Activated gamma-delta T cell treated with anti-CD3 and anti-CD28 coated beads, Interleukin-2, amount 50 U/mL, for 16 hours (primary cell): ENCODE measurements at places on chromosomes 4 and X.

DNA sequence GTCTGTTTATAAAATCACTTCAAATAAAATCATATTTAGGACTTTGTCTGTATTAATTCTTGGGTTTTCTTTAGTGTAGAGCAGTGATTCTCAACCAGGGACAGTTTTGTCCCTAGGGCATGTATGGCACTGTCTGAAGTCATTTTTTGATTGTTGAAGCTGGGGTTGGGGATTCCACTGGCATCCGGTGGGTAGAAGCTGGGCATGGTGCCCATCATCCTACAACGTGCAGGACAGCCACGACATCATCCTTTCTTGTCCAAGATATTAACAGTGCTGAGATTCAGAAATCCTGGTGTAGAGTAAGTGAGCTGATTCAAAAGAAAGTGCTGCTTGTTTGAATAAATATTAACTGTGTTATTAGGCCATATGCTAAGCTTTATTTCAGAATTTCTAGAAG lies 28.6 kb downstream of the DCLK2 start:
- no peak for DNase-seq

GRCh38 chrX:139475432-139475831 lies 55.1 kb upstream of the F9 start:
- DNase-seq, result no peak

- no peak for DNase-seq
Observed at GRCh38 chr4:8848507-8849265, 23.0 kb downstream of the HMX1 start.

GRCh38 chrX:80876877-80877276 lies 67.2 kb upstream of the BRWD3 start:
- DNase-seq, result no peak

- DNase-seq, result no peak
Observed at GRCh38 chr4:162977788-162978187, 188.9 kb downstream of the NAF1 start.

GRCh38 chr4:155304375-155304774 lies 72.4 kb downstream of the MAP9 start:
- no peak for DNase-seq

- no peak for DNase-seq
Observed at GRCh38 chr4:114864060-114864459, 249.4 kb downstream of the NDST4 start.

- DNase-seq, result no peak
Observed at GRCh38 chr4:7195546-7196287, 3.4 kb downstream of the SORCS2 start.

GRCh38 chrX:48083706-48084105 lies 12.3 kb upstream of the ZNF630 start:
- no peak for DNase-seq

- no peak for DNase-seq
Observed at GRCh38 chrX:816411-816810, 185.8 kb downstream of the SHOX start.

GRCh38 chrX:53379747-53380146 lies 42.7 kb downstream of the SMC1A start:
- DNase-seq, result no peak

DNA sequence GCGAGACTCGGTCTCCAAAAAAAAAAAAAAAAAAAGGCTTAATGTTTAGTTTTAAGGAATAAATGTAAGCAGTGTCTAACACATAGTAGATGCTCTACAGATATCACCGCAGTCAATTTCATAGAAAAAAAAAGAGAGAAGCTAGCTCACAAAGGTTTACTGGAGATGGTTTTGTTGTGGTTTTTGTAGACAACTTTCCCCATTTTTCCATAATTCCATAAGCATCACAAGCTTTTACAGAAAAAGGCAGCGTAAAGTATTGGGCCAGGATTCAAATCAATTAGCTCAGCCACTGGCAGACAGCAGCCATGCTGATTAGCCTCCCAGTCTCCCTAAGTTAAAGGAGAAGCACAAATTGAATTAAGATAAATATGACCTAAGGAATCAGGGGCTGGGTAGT lies 1.5 kb downstream of the GRSF1 start:
- DNase-seq, result no peak

GRCh38 chr4:173212379-173212778 lies 43.8 kb downstream of the GALNT7 start:
- DNase-seq, result no peak

- no peak for DNase-seq
Observed at GRCh38 chr4:19832411-19832810, 419.3 kb upstream of the SLIT2 start.

GRCh38 chr4:48854982-48855381 lies 24.1 kb downstream of the OCIAD1 start:
- DNase-seq, result no peak

DNA sequence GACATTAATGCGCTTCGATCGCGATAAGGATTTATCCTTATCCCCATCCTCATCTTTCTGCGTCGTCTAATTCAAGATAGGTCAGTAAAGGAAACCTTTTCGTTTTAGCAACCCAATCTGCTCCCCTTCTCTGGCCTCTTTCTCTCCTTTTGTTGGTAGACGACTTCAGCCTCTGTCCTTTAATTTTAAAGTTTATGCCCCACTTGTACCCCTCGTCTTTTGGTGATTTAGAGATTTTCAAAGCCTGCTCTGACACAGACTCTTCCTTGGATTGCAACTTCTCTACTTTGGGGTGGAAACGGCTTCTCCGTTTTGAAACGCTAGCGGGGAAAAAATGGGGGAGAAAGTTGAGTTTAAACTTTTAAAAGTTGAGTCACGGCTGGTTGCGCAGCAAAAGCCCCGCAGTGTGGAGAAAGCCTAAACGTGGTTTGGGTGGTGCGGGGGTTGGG lies 528 bp upstream of the FGF2 start:
- no peak for DNase-seq

- DNase-seq, result no peak
Observed at GRCh38 chrX:13419276-13419675, 99.4 kb upstream of the ATXN3L start.

- DNase-seq, result no peak
Observed at GRCh38 chr4:6566391-6567190, 8.4 kb upstream of the MAN2B2 start.

- DNase-seq, result no peak
Observed at GRCh38 chr4:125961626-125962025, 646.9 kb downstream of the FAT4 start.

DNA sequence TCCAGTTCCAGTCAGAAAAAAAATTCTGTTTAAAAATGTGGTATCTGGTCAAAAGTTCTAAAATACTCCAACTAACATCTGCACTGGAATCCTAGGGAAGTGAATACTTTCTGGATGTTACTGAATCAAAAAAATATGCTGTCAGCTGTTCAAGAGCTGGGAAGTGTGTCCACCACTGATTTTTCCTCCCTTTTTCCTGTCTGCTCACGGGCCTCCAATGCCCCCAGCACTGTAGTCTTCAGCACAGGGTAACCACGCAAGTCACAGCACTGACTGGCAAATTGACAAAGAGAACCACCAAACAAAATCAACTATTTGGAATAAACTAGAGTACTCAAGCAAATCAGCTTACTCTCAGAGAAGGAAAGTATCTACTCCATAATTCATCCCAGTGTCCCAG lies 9.9 kb downstream of the VEGFC start:
- DNase-seq, result no peak

GRCh38 chr4:171042989-171043524 lies 770.1 kb upstream of the GALNTL6 start:
- DNase-seq, result no peak

DNA sequence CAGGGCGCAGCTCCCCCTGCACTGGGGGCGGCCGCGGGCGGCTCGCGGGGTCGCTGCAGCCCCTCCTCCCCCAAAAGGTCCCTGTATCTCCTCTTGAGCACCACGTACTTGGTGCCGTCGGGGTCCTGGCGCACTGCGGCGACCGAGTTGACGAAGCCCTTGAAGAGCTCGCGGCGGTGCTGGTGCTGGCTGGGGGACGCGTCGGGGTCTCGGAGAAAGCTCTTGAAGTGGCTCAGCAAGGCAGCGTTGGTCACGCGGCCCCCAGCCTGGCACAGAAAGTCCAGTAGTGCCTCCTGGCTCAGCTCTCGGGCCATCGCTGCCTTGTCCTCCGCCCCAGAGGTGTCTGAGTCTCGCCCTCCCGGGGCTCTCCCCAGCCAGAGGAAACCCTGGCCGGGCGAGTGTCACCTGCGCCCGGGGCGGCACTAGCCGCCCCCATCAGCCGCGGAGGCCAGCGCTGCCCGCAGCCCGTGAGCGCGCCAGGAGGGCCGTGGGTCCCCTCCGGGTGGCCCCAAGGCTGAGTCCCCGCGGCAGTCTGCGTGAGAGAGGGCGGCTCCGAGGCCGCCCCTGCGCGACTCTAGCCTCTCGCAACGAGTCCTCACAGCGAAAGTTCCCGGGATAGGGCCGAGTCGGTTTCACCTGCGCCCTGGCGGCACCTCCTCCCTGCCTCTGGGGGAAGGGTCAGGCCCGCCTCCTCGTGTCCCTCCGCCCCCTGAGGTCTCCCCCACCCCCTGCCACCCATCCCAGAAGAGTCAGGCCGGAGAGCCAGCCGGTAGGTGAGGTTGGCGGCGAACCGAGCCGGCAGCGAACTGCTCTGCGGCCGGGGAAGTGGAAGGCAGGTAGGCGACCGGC lies at the start of gene SOWAHB:
TSS of gene SOWAHB (minus strand) at position 609 of the 849 bp plus-strand sequence. CDS start at position 314, 295 bp downstream.
- no peak for DNase-seq

- DNase-seq, result no peak
Observed at GRCh38 chr4:153824501-153824900, 35.6 kb upstream of the SFRP2 start.

DNA sequence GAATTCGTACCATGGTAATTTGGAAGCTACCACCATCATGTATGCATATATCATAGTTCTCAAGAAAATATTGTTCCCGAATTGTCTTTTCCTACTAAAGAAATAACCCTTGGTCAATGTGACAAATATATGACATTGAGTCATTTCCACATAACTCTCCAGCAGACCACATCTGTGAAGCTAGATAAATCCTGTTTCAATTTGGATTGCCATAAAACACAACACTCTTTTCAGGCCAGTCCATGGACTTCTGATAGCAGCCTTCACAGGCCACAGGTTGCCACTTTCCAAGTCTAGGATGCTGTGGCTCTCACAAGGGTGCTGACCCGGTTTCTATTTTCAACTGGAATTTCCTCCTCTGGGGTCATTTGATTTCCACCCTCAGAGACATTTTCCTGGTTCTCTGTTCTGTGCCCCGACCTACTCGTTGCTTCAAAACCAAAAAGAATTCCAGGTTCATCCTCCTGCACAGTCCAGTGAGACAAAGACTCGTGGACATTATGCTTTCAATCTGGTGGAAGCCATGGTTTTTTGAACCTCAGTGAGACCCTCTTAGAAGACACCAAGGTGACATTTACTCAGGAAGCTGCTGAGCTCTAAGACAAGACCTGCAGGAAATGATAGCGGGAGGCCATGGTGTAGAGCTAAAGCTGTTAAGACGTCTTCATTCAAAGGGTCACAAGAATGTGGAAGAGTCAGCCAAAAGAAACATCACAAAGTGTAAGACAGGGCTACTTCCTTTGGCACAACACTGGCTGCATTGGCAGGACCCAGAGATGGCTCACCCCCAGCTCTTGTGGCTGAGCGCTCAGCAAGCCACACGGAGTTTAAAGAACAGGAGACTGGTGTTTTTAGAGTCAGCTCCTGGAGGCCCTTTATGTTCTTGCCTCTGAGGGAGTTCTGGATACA lies 119.8 kb downstream of the AMELX start:
- DNase-seq, result no peak

DNA sequence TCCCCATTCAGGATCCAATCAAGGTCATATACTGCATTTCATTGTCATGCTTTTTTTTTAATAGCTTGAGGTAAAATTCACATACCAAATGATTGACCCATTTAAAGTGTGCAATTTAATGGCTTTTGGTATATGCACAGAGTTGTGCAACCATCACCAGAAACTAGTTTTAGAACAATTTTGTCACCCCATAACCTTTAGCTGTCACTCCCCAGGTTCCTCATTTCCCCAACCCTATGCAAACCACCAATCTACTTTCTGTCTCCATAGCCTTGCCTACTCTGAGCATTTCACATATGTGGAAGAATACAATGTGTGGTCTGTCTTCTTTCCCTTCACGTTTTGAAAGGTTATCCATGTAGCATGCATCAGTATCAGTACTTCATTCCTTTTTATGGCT lies 1.4 kb upstream of the SMAD1 start:
- no peak for DNase-seq

- no peak for DNase-seq
Observed at GRCh38 chr4:42149004-42149403, 3.5 kb downstream of the BEND4 start.

DNA sequence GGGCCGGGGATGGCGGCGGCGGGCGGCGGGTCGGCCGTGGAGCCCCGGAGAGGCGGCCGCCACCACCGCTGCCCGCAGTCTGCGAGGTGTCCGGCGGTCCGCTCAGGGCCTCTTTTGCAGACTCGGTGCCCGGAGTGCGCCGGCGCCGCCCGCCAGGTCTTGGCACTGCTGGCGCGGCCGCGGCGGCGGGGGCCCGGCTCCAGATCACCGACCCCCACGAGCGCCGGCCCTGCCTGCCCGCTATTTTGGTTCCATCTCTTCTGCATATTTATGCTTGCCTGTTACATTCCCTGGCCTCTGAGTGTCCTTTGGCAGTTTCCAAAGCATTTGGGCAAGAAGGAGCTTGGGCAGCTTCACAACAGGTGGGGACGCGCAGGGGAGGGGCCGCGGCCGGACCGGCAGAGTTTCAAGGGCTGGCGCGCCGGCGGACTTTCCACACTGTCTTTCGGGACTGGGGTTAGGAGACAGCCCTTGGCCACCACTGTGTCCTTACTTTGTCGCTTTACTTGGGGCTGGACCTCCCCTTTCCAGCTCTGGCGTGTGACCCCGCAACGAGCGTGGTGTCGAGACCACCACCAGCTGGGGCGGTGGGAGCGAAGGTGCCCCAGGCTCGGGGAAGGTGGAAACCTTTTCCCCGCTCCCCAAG lies 668 bp upstream of the TAPT1 start:
- peak; percentile 4 for DNase-seq

- DNase-seq, result no peak
Observed at GRCh38 chrX:111447298-111447697, 35.3 kb upstream of the DCX start.

- DNase-seq, result no peak
Observed at GRCh38 chrX:86103061-86103460, 45.2 kb upstream of the DACH2 start.

- no peak for DNase-seq
Observed at GRCh38 chrX:9578083-9578779, 113.4 kb downstream of the TBL1X start.

DNA sequence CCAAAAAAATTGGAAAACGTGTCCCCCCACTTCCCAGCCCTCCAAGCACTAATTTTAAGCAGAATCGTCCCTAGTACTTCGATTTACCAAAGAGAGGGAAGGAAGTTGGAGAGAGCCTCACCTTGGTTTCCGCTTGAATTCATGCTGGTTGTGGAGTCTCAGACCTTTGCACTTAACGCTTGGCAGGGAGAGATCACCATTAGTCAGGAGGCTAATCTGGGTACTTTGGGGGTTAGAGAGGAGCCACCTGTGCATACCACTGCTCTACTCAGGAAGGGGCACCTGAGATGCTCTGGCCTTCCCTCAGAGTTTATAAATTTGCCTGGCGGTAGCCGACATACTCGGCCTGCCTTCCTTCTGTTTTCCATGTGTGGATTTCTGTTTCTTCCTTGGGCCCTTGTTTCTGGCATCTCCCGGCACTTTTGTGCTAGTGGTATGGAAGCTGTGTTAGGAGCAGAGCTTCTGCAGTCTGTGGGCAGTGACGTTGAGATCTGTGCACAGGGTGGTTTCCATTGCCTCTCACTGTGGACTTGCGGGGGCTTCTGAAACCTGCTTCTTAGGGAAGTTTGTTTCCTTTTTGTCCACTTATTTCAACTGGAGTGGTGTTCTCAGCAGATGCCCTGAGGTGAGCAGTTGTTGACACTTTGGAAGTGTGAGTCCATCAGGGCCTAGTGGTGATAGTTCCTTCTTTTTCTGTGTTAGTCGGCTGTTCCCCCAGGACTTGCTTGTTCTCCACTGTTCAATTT lies 104.2 kb downstream of the TMEM131L start:
- no peak for DNase-seq
